ENCODE measurements at places on chromosomes 5 and 9. TPM values are rescaled to one million over a fixed set of nuclear protein-coding genes. Genes with fewer than 3 reads are reported as not detected.
A peak's percentile ranks its signal among the peaks of the same experiment; 100 is the strongest.

- no peak for DNase-seq
These were observed 136.2 kb downstream of the DEPDC1B start for GRCh38 chr5:60563696-60564324.

- DNase-seq = no peak
These were observed 111.3 kb downstream of the FER start for GRCh38 chr5:108858959-108859358.

- DNase-seq = no peak
These were observed 210.5 kb downstream of the GRIA1 start for GRCh38 chr5:153700940-153701339.

- no peak for DNase-seq
These were observed 345.7 kb downstream of the SPATA31D1 start for GRCh38 chr9:82334286-82334685.

DNA sequence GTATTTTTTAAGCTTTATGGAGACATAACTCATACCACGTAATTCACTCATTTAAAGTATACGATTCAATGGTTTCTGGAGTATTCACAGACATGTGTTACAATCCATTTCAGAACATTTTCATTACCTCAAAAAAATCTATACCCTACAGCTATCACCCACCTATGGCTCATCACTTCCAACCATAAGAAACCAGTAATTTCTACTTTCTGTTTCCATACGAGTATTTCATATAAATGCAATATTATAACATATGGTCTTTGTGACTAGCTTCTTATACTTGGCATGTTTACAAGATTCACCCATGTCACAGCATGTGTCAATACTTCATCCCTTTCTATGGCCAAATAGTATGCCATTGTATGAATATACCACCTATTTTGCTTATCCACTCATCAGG, 18.8 kb downstream of the UBQLN1 start:
- DNase-seq = no peak

- DNase-seq = no peak
These were observed 35.8 kb downstream of the PRKACG start for GRCh38 chr9:68978066-68978465.

DNA sequence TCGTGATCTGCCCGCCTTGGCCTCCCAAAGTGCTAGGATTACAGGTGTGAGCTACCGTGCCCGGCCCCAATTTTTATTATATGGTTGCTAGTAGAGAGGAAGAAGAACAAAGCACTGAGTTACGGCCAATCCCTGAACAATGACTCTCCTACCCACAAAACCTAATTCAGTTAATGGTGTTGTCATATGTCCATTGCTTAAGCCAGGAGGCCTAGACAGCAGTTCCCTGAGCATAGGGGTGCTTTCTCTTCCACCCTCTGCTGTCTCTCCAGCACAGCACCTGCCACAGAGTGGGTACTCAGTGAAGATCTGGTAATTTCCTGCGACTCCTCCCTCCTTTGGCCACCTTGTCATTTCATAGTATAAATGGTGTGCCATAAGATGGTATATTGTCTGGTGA, 21.4 kb upstream of the LTC4S start:
- no peak for DNase-seq

- DNase-seq = no peak
These were observed 96.3 kb downstream of the ERCC6L2 start for GRCh38 chr9:95971815-95972214.

The ARHGEF28 gene
- polyA plus RNA-seq = 3.0 TPM

- no peak for DNase-seq
These were observed 4.6 kb upstream of the ISL1 start for GRCh38 chr5:51378448-51379330.

- peak; percentile 49 for DNase-seq
These were observed 660 bp downstream of the SCAMP1 start for GRCh38 chr5:78360924-78361630.

- no peak for DNase-seq
These were observed 49.1 kb upstream of the CDH6 start for GRCh38 chr5:31144364-31144763.

GRCh38 chr9:87873607-87874303, 8.9 kb upstream of the SPATA31E1 start:
- DNase-seq = no peak
